Fibroblast of villous mesenchyme (primary cell): ENCODE measurements at places on chromosomes 2 and 18.

DNA sequence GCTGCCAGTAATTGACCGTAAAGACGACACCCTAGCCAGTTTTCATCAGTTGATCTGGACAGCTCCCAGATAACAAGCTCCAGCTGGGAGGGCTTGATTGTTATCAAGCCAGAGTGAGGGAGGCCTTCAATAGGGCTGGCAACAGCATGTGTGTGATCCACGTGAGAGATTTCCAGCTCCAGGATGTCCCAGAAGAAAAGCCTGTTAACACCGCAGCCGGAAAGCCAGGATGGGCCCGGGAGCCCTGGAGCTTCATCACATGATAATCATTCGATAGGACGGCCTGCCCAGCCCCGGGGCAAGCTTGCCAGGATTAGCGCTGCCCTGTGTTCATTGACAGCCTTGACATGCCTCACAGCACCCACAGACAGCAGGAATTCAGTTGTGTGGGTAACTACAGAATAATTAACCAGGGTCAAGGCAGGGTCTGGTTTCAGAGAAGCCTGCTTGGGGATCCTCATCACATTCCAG, 182.5 kb downstream of the C1D start:
- DNase-seq, result peak; percentile 51

DNA sequence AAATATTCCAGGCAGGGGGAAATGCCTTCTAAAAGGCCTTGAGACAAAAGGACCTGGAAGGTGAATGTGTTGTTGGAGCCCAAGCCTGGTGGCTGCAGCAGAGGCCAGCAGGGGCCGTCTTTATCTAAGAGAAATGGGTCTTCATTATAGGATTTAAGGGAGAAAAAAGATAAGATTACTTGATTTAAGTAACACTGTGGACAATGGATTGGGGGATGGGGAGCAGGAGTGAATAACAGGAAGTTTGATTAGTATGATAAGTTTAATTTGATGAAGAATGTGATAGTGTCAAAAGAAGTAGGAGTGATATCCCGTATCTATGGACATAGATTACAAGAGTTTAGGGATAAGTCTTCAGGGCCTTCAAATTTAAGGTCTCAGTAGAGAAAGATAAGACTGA, 64.2 kb downstream of the WDR75 start:
- no peak for DNase-seq

- no peak for DNase-seq
Measured at GRCh38 chr2:191465766-191466420, 212.0 kb upstream of the NABP1 start.

DNA sequence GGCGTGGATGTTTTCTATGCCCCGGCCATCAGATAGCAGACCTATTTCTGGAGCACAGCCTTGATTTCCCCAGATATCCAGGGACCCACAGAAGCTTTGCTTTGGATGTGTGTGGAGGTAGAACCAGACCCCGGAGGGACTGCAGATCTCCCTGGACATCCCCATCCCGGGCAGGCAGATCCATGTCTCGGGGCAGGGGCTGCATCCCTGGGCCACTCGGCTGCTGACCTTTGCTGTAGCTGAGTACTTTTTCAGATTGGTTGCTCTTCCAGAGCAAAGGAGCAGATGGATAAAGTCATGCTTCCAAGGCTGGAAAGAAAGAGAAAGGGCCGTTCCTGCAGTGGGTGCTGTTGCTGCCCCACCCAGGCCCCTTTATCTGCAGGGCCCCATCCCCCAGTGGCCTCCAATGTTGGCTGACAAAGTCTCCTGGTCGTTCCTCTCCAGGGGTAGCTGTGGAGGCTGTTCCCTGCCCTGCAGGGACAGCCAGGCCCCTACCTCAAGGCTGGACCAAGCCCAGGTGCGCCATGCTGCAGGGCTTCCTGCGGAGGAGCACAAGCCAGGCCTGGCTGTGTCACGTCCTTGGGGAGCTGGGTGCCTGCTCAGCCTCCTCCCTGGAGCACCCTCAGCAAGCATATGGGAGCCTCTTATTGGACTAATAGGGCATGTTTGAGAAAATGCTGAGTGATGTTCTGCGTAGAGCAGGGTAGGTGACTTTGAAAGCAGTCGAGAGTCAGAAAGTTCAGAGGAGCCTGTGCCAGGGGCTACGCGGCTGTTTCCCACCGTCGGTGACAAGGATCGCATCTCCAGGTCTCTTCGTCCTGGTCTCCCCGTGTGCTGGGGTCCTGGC, 68.4 kb downstream of the TPO start:
- DNase-seq, result no peak

DNA sequence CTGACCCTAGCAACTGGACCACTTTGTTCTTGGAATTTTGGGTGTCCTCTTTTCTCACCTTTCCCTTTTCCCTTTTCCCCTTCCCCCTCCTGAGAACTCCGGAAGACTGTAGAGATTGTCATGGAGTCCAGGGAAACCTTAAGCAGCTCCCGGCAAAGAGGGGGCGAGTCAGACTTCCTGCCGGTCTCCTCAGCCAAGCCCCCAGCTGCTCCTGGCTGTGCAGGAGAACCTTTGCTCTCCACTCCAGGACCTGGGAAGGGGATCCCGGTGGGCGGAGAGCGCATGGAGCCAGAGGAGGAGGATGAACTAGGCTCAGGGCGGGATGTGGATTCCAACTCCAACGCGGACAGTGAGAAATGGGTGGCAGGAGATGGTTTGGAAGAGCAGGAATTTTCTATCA, 20.5 kb downstream of the SETBP1 start:
- DNase-seq, result no peak

GRCh38 chr2:166144071-166144470, 16.3 kb upstream of the SCN1A start:
- no peak for DNase-seq

DNA sequence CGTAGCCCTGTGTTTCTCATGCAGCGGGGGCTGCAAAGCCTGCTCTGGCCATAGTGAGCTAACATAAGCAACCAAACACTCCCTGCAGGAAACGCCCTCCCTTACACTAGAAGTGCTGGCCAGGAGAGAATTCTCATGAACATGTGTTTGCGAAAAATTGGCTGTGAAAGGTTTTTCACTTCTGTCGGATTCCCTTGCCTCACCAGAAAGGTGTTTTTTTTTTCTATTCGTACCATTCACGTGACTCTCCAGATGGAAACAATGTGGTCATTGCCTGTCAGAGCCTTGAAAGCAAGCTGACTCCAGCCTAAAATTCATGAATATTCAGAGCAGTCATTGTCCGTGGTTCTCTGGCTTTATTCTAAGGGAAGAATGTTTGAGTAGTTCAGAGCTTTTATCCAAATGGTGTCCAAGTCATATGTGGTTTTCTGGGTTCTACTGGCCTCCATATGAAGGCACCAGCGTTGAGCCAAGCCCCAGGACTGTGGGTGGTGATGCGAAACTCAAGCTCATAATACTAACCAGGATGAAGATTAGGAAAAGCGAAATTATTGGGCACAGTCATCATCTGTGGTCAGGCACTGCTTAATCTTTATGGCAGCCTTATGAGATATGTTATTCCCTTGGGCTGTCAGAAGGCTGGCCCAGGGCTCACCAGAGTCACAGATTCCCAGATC, 236.4 kb downstream of the ALPK2 start:
- DNase-seq, result peak; percentile 53

GRCh38 chr2:67666386-67667053, 269.4 kb downstream of the ETAA1 start:
- peak; percentile 80 for DNase-seq

- DNase-seq, result peak; percentile 79
Measured at GRCh38 chr2:196068271-196069209, at the start of gene DNAH7. Gene DNAH7, minus strand, starts transcription at chr2:196068837. Its CDS starts 126 bp downstream, at chr2:196068711.

DNA sequence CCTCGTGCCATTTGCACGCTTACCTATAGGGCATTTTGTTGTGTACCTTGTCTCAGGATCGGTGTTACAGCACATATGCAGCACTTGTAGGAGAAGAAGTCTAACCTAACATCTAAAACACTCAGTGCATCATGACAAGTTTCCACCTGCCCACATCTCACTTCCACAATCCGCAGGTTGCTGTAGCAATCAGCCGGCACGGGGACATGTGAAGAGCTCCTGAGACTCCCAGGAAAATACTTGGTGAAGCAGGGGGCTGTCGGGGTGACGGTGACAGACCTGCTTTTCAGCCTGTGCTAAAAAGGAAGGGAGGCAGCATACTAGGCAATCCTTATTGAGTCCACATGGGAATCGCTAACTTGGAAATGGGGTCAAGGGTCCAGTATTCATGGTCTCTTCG, 172.2 kb downstream of the MYT1L start:
- DNase-seq, result no peak

DNA sequence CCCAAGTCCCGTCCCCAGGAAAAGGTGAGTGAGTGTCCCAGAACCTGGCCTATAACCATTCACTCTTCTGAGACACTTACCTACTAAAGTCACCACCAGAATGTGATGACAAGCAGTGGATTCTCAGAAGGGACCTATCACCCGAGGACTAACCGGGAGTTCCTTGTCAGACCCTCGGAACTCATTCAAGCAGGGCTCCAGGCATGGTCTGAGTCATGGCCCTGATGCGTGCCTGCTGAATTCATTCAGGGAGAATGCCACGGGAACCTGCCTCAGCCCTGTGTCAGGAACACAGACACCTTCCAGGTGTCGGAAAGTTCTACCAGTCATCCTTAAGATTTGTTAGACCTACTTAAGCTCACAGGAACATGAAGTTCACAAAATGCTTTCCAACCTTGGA, 29.8 kb downstream of the ALPK2 start:
- no peak for DNase-seq

- DNase-seq, result no peak
Measured at GRCh38 chr2:127615511-127616166, 30.3 kb upstream of the GPR17 start.

GRCh38 chr2:27810455-27810854, 38.9 kb downstream of the MRPL33 start:
- DNase-seq, result no peak

DNA sequence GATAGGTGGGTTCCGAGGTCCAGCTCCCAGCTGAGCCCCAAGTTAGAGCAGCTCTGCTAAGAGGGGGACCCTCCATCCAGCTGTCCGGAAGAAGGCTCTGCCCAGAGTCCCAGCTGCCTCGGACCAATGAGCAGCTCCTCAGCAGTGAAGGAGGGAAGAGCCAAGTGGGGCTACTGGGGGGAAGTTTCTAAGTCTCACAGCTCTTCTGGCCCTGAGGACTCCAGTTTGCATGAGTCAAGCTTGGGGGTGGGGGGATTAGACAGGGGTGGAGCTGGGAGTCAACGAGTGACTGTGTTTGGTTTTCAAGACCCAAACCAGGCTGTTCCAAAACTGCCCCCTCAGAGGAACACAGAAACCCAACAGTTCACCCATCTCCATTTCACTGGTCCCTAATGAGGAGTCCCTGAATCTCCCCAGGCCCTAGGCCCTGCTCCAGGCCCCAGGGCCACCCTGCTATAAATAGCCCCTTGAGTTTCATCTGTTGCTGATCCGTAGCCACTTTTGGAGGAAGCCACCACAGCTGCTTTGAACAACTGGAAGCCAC, 100.9 kb downstream of the TNS1 start:
- peak; percentile 58 for DNase-seq

- DNase-seq, result no peak
Measured at GRCh38 chr18:80201739-80202138, 45.6 kb downstream of the PARD6G start.

- DNase-seq, result no peak
Measured at GRCh38 chr2:55017880-55018279, 32.4 kb downstream of the RTN4 start.

DNA sequence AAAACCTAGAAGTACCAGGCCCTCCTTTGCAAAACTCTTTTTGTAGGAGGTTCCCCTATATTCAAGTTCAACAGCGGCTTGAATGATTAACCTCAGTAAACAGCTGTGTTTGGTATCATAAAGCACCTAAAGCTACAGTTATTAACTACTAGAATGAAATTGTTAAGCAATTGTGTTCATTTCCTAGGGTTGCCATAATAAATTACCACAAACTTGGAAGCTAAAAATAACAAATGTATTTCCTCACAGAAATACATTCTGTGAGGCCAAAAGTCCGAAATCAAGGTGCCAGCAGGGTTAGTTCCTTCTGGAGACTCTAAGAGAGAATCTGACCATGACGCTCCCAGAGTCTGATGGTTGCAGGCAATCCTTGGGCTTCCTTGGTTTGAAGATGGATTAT, 202.1 kb upstream of the ACVR2A start:
- DNase-seq, result no peak

DNA sequence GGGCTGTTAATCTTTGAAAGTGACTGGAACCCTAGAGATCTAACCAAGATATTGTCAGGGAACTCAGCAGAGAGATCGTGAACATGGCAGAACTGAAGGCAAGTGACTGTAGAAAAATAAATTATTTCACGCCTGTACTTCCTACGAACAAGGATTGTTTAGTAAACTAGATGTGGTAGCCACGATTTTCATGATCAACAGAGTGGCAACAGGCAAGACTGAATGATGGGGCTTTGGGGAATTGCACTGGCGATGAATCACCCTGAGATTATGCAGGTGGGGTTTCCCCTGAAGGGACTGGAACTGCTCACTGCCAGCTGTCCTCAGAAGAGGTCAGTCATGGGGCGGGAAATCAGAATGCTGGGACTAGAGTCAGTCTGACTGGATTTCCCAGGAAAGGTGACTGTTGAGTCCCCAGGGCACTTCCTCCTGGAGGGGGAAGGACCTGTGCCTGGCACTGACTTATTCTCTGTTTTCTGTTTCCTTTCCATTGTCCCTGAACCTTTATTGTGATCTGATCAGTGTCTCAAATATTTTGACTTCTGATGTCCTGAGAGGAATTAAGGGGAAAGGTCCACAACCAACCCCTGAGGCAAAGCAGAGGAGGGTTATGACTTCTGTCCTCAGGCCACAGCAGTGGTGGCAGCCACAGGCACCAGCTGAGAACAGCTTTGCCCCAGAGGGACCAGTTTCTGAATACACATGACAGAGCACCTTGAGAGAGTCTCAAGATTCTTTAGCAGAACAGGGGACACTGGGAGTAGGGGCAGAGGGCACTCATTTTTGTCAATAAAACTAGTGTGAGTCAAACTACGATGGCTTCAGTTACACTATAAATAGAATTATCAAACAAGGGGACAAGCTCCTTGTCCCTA, 70.0 kb downstream of the NAB1 start:
- DNase-seq, result peak; percentile 61
